ENCODE measurements at places on chromosomes 16 and 17. TPM values are rescaled to one million over a fixed set of nuclear protein-coding genes. Genes with fewer than 3 reads are reported as not detected.

- no peak for DNase-seq
- no peak overlapping the region for H3K4me3 ChIP-seq
- no peak overlapping the region for H3K27ac ChIP-seq
- H3K4me1 ChIP-seq: no peaks in the 10 kb centered on the region
- H3K27me3 ChIP-seq: no peaks in the 10 kb centered on the region
- H3K36me3 ChIP-seq: no peaks in the 10 kb centered on the region
These were observed 19.5 kb upstream of the MGAT5B start for GRCh38 chr17:76848670-76849069.

GRCh38 chr17:28368306-28368831, 1.7 kb downstream of the VTN start:
- no peaks in the 10 kb centered on the region for H3K4me1 ChIP-seq
- no peaks in the 10 kb centered on the region for H3K27me3 ChIP-seq
- H3K36me3 ChIP-seq: no peaks in the 10 kb centered on the region
- no peak overlapping the region for H3K27ac ChIP-seq

Gene ALDH3A1
- 2.1 TPM for total RNA-seq

Gene JPH3
- 6.1 TPM for total RNA-seq

Gene VKORC1
- 106 TPM for total RNA-seq

Data from prostate gland (tissue), 2 donors.